ENCODE measurements at places on chromosomes 7 and 10.
A peak's percentile ranks its signal among the peaks of the same experiment; 100 is the strongest.

GRCh38 chr7:25454562-25455041 is 226.3 kb upstream of the NPVF start:
- no peak for DNase-seq

DNA sequence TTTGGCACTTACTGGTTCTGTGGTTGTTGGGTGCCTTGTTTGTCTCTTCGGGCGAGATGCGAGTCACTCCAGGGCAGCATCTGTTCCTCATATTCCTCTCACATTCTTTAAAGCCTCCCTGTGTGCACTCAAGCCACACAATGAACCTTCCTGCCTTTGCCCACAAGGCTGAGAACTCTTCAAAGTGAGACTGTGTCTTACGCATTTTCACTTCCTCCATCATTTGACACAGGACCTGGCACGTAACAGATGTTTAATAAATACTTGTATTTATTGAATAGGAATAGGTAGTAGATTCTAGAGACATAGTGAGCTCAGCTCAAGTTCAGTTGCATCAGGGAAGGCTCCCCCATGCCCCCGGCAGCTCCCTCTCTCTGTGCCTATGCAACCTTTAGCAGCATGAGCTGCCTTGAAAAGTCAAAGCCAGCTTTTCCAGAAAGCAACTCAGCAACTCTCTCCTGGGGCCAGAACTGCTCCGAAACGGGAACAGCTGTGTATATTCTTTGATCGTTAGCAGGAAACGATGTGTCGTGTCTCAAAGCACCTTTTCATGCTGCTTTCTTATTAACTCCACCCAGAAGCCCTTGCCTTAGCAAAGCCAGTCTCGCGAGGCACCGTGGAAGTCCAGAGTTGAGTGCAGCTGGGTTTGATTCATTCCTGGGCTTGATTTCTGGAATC is 97.5 kb downstream of the PFKFB3 start:
- DNase-seq: peak; percentile 73

DNA sequence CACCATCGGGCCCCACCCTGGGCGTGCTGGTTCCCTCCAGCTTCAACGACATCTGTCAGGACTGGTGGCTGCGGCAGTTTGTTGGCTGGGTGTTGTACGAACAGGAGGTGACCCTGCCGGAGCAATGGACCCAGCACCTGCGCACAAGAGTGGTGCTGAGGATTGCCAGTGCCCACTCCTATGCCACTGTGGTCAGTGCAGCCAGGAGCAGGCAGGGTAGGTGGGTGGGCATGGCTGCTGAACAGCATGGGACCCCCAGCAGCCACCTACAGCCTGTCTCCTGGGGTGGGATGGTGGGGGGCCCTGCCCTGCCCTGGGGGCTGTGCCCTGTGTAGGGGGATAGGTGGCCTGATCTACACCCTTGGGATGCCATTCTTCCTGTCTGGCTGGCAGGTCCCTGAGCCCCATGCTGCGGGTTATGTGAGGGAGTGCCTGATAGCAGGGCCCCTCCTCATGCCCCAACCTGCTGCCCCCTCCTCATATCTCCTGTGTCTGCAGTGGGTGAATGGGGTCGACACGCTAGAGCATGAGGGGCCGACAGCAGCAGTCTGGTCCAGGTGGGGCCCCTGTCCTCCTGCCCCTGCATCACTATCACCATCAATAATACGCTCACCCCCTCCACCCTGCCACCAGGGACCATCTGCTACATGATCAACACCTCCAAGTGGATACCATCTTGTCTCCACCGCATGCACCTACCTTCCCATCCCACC is 56.9 kb downstream of the ZNF727 start:
- no peak for DNase-seq

- DNase-seq: no peak
Measured at GRCh38 chr7:680411-681127, 45.9 kb upstream of the DNAAF5 start.

DNA sequence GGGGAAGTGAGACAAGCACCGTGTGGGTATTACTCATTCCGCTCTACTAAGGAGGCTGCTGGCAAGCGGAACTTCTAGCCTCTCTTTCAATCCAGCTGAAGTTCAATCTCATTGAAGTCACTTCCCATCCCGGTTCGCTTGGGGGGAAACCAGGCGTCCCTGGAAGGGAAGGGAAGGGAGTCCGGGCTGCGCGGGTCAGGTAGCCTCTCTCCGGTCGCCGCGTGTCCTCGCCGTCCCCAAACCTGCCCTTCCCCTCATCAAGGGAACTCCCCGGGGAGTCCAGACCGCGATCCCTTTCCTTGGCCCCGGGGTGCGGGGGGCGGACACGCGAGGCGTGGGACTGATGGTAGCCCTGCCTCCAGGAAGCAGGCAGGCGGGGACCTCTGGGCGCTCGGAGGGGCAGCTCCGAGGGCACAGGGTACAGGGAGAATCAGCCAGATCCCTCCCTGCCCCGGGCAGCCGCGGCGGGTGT is 598 bp upstream of the ZEB1 start:
- no peak for DNase-seq

DNA sequence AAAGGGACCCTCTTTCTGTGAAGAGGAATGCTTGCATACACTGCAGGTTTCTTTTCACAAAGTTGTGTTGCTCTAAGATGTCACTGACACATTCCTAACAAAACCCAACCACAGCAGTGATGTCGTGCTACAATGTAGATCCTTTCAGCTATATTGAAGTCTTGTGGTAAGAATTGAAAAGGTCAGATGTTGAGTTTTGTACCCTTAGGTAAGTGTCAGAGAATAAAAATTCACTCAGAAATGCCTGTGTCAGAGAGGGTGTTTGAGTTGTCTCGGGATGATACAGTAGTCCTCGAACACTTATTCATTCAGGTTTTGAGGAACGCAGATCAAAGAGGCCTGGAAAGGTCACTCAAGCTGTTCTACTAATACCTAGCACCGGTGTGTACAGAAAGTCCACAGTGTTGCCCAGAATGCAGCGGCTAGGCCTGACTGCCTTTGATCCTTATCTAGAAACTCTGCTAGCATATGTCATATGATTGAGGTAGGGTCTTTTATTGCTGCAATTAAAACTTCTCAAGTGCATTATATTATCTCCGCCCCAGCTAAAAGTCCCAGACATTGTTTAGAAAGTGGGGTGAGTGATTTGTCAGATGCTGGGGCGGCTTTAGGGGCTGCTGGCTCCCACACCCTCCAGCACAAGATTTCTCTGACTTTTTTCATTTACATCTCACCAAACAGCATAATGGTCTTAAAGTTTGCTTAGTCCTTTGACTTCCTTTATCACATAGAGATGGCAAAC is 26.0 kb downstream of the RNF32 start:
- DNase-seq: no peak

- DNase-seq: no peak
Measured at GRCh38 chr7:46368871-46369270, 447.8 kb upstream of the IGFBP3 start.

GRCh38 chr10:108452533-108452932 is 1288.0 kb upstream of the SORCS1 start:
- DNase-seq: no peak

- DNase-seq: no peak
Measured at GRCh38 chr7:155489158-155489840, 31.4 kb downstream of the EN2 start.

- no peak for DNase-seq
Measured at GRCh38 chr7:25750744-25751508, 401.1 kb upstream of the NFE2L3 start.

- DNase-seq: no peak
Measured at GRCh38 chr7:142353147-142354060, 95.5 kb upstream of the PRSS58 start.

- peak; percentile 79 for DNase-seq
Measured at GRCh38 chr10:43671659-43672531, 23.2 kb upstream of the ZNF32 start.

- no peak for DNase-seq
Measured at GRCh38 chr10:9362721-9363120, 1308.2 kb downstream of the GATA3 start.

DNA sequence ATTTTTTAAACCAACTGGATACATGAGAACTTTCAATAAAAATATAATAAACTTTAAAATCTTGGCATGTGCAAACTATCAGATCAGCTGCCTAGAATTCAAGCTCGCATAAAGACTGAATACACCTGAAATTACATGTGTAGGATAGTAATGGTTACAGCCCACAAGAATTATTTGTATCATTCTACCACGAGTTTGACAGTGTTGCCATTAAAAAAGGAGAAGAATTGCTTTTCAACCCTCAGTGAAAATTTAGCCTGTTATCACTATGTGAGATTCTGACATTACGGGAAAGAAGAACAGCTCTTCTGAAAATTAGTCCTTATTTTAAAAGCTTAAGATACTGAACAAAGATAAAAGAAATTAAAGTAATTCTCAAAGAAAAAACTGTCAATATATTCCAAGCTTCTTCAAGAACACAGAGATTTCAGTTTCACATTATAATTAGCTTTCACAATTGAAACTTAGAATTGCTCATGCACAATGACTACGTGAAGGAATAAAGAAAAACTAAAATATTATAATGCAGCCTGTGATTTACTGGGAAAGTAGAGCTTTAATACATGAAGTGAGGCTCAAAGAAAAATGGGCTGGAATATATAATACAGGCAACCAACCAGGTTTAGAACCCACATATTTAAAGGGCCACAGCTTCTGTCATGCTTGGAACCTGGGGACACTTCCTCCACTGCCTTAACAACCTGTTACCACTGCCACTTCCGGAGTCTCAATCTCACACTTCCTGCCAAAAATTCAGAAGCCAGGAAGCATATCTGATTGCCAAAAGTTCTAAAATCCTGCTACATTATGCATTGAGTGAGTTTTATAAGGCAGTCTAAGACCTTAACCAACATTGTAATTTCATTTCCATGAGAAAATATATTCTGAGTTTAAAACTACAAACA is 23.2 kb downstream of the TPK1 start:
- peak; percentile 27 for DNase-seq

- no peak for DNase-seq
Measured at GRCh38 chr7:148385009-148385682, 205.4 kb upstream of the C7orf33 start.

DNA sequence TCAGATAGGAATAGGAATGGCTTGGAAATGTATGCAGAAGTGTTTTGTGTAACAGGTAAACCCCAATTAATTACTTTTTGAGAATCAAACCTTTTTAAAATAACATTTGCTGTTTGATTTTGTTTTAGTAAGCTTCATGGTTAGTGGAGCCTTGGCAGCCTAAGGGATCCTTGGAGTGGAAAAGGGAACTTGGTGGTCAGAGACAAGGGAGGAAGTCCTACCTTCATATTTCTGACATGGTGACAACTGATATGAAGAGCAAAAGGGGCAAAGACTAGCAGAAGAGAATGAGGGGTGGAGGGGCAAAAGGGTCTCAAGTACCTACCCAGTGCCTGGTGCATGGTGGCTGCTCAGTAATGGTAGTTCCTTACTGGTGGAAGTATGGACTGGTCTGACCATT is 32.3 kb downstream of the AHCYL2 start:
- no peak for DNase-seq

DNA sequence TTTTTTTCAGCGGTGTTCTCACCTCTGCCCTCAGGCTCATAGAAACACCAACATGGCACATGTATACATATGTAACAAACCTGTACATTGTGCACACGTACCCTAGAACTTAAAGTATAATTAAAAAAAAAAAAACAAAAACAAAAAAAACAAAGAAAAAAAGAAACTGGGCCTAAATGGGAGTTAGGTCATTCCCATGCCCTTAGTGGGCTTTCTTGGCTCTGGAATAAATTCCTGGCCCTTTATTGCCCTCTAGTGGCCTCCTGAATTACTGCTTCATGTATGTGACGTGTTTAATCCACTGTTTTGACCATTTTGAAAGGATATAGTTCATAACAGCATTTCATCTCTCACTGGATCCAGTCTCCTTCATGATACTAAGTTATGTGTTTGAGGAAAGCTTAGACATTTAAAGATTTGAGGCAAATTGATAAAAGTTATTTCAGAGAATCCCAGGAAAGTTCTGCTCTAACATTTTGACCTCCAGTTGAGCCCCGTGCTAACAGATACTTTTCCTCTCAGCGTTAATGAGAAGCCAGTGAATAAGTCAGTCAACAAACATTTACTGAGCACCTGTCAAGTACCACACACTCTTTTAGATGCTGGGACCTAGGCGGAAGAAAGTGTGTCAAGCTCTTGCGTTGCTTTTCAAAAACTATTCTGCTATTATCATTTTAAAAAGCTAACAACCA is 54.7 kb upstream of the SYPL1 start:
- DNase-seq: peak; percentile 58

DNA sequence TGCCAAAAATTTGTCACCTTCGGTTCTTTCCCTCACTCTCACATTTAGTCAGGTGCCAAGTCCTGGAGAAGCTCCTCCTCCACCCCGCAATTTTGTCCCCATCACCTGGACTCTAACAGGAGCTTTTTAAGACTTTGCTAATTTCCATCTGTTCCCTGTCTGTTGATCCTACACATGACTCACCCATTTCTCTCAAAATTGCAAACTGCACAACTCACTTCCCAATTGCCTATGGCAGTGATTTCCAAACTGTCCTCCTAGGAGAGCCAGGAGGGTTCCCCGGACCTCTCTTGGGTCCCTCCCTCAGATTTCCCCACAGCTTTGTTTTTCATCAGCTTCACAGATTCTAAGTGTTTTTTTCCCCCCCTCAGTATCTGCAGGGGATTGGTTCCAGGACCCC is 120.3 kb downstream of the WNT2 start:
- no peak for DNase-seq

GRCh38 chr10:11678074-11678793 is 63.9 kb upstream of the ECHDC3 start:
- no peak for DNase-seq

DNA sequence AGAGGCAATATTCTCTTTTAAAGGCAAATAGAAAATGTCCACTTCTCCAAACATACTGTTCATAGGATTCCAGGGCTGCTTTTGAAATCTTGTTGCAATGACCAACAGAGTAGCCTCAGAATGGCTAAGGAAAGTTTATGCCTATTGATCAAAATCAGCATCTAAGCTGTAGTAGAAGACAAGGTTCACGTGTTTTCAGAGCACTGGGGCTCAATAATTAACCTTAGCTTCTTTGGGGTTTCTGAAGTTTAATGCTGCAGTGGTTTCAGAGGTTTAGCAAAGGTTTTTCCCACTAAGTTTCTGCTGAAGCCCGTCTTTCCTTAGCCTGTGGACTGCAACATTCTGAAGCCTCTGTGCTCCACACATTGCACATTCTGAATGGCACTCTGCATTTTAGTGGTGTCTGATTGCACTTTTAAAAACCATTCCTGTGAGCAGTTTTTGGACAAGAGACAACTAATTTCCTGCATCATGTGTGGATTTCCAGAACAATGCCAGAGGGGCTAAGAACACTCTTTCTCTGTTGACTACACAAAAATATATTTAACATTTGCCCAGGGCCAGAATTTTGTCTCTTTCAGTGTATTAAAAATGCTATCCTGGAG is 342.5 kb downstream of the PTEN start:
- DNase-seq: no peak
